Articular chondrocyte of knee joint (primary cell): ENCODE measurements at places on chromosomes 11 and 22. TPM values are rescaled to one million over a fixed set of nuclear protein-coding genes. Genes with fewer than 3 reads are reported as not detected.

The MYEOV gene
- total RNA-seq = 0.39 and 1.1 TPM in 2 replicates

The TXN2 gene
- total RNA-seq = 34.6 and 36.6 TPM in 2 replicates

The FGF4 gene
- not detected in 2 replicates for total RNA-seq

The SLC1A2 gene
- total RNA-seq = 0.39 and 1.7 TPM in 2 replicates

The APOBEC3H gene
- total RNA-seq = not detected in 2 replicates

The CHADL gene
- total RNA-seq = 0.78 and 1.5 TPM in 2 replicates

The OR8G5 gene
- not detected in 2 replicates for total RNA-seq

The TAF1D gene
- 178 and 254 TPM in 2 replicates for total RNA-seq

The OR4S2 gene
- total RNA-seq = not detected in 2 replicates

The FJX1 gene
- 6.7 and 10.5 TPM in 2 replicates for total RNA-seq

The ROM1 gene
- 9.3 and 10.6 TPM in 2 replicates for total RNA-seq

The TMEM191B gene
- total RNA-seq = not detected in 2 replicates

The OR5A1 gene
- total RNA-seq = not detected in 2 replicates

The ART1 gene
- total RNA-seq = not detected in 2 replicates

The XKR3 gene
- total RNA-seq = not detected in 2 replicates

The CLCF1 gene
- total RNA-seq = 8.8 and 9.4 TPM in 2 replicates

The SCUBE1 gene
- total RNA-seq = 5.0 and 7.4 TPM in 2 replicates

The KBTBD3 gene
- 7.4 and 11.1 TPM in 2 replicates for total RNA-seq

The DENND5A gene
- total RNA-seq = 133 and 162 TPM in 2 replicates
